RPMI7951 (cell line): ENCODE measurements at places on chromosomes 12 and 14. TPM values are rescaled to one million over a fixed set of nuclear protein-coding genes. Genes with fewer than 3 reads are reported as not detected.
A peak's percentile ranks its signal among the peaks of the same experiment; 100 is the strongest.

DNA sequence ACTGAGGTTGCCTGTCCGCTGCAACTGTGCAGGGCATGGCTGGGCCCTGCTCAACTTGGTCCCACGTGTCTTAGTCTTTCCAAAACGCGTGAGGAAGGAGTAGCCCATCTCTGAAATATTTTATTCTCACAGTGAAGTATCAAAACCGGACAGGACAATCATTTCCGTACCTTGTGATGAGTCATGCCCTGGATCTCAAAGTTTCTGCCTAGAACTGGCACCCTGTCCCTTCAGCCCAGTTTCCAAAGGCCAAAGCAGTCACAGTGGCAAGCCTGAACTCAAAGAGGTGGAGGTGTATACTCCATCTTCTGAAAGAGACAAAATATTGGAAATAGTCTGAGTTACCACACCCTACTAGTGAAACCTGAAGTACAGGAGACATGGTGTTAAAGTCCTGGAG, 28.5 kb upstream of the SRGAP1 start:
- DNase-seq, result no peak

ARHGEF40 gene
- 26.0 and 38.4 TPM in 2 replicates for total RNA-seq

SYCP3 gene
- total RNA-seq, result 0.20 TPM in 1 of 2 replicates, not detected in the other

- no peak for DNase-seq
These were observed 113.4 kb upstream of the RESF1 start for GRCh38 chr12:31845613-31846322.

GPR162 gene
- 1.8 and 2.5 TPM in 2 replicates for total RNA-seq

DNA sequence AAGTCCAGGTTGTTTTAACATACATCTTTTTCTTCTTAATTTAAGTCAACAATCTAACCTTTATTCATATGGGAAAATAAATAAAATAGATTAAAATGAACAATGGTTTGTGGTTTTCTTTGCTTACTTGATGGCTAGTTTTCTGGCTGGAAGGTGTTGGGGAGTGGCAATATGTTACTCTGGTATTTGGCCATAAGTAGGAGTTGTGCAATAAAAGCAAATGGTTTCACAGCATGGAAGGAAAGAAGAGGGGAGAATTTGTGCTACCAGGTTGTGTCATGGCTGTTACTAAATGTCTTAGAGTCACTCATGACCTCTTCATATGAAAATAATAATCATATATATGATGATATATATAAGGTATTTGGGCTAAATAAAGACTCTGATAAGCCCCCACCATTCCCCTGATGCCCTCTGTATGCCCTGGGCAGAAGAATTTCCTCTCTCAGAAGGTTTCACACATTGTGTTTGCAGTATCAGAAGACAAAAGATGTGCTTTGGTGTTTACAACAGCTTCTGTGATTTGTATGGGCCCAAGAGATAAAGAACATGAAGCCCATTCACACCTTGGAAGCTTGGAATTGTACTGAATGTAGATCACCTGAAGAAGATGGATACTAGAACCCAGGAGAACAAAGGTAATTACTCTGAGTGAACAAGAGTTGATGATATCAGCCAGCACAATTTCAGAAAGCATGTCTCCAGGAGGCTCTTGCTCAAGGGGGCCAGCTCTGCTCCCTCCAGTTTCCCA, 160.9 kb downstream of the ALG10B start:
- DNase-seq, result no peak

DNA sequence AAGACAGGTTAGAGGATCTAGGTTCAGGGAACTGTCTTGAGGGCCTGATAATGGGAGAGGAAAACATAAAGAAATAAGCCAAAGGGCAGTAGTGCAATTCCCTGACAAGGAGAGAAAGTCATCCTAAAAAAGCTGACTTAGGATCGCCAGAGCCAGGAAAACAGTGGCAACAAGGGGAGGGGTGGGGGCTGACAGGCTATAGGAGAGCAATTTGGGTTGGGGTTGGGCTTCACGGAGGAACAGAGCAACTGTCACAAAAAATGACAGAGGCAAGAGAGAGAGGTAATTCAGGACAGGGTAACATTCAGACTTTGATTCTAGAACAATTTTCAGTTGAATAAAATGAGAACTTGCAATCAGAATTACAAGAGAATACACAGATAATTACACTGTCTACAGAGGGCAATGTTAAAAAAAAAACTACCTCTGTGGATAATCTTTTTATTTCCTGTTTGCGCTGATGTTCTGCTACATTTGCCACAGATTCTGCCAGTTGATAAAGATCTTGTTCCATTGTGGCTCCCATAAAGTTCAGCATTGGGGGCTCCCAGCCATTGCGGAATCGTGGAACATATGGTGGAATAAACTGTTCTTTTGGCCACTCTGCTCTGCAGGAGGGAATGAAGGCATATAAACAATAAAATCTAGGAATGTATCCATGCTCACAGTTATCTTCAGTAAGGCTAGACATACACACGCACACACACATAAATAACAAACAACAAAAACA, 138.6 kb downstream of the EPS8 start:
- DNase-seq, result no peak

AVPR1A gene
- total RNA-seq, result not detected in 2 replicates

GRCh38 chr12:25712169-25712568, 159.1 kb upstream of the LMNTD1 start:
- no peak for DNase-seq

CLEC9A gene
- not detected in 2 replicates for total RNA-seq

GRCh38 chr12:6396031-6396430, 12.1 kb downstream of the LTBR start:
- DNase-seq, result peak; percentile 44

- no peak for DNase-seq
These were observed 2.8 kb downstream of the GNS start for GRCh38 chr12:64756376-64756775.

DNA sequence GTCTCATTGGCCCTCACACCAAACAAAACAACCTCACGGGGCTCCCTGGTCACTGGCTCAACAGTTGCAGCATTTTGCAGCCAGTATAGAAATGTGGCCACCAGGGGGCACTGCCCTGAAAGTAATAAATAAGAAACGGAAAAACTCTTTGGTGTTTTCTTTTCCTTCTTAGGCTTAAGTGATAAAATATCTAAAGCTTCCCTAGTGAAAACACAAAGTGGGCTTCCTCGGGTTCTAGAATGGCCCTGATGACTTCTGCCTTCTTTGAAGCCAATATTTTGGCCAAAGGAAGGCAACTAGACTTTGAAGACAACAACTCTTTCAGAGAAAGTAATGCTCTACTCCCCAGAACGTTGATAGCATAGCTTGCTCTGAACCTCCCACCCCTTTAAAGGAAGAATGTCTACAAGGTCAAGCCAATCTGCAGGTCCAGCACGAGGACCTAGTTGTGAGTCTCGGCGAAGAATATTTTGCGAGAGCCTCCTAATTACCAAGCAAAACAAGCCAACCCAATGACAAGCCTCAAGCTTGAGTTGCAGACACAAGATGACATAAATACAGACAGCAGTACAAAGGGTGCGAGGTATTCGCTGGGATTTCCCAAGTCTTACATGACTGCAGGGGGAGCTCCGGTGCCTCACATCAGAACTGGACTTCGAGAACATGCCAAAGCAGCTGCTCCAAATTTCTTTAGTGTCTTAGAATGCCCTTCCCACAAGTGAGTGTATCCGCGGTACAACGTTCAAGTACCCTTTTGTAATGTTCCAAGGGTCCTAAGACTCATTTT, 2.6 kb downstream of the ITPK1 start:
- DNase-seq, result peak; percentile 66

- no peak for DNase-seq
These were observed 29.9 kb downstream of the RCOR1 start for GRCh38 chr14:102622262-102622885.

DNA sequence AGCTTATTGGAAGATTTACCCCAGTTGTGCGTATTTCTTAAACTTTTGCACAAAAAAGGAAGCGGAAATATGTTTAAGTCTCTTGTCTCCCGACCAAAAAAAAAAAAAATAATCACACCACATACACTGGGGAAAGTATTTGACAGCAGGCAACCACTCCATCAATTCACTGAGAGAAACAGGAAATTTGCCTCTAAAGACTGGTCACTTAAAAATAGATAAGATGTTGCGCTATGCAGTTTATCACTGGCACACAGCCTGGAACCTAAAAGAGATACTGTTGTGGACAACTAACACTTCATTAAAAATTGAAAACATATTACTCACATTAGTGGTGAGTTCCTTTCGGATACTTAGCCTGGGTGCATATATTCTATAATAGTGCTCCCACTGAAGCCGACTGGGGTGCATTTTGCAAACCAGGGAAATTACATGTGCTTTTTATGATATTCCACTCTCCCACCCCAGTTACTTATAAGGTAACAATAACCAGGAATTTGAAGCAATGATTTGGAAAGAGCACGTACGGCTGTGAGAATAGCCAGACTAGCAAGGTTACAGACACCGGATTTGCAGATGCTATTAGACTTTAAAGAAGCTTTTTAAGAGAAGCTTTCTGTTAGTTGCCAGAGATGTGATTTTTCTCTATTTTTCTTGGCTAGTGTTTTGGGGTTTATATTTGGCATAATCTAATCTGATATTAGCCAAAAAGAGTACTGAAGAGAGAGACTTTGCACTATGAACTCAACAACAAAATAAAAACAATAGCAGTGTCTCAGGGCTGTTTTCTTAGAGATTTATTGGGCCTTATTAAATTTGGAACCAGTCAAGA, 311.5 kb downstream of the NOVA1 start:
- no peak for DNase-seq

TRIM9 gene
- total RNA-seq, result 4.0 and 4.2 TPM in 2 replicates

- DNase-seq, result peak; percentile 95
These were observed 670.3 kb upstream of the TBX3 start for GRCh38 chr12:115354007-115354890.
